Peyer's patch (tissue), 4 donors: ENCODE measurements at places on chromosomes 11 and 22. TPM values are rescaled to one million over a fixed set of nuclear protein-coding genes. Genes with fewer than 3 reads are reported as not detected.

The SEPTIN5 gene
- total RNA-seq = 2.8 TPM

DNA sequence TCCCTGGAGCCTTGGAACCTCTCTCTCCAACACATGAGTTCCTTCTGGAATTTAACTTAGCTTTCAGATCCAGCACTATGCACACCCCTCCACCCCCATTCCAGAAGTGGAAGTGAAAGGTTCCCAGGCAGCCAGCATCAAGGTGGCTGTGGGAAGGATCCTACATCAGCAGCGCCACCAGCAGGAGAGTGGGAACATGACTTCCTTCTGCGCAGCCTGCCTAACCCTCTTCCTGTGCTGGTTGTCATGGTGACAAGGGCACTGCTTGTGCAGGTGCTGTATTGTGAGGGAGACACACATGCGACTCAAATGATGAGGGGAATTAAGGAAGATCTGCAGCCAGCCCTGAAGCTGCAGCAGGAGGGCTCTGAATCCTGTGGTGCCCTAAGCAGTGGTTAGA, 904.5 kb upstream of the API5 start:
- DNase-seq = no peak

The C22orf42 gene
- not detected for total RNA-seq

- DNase-seq = no peak
These were observed 620.1 kb upstream of the KIRREL3 start for GRCh38 chr11:127620671-127621070.

The PLEKHB1 gene
- total RNA-seq = 10.3 TPM

The BATF2 gene
- total RNA-seq = 5.0 TPM

DNA sequence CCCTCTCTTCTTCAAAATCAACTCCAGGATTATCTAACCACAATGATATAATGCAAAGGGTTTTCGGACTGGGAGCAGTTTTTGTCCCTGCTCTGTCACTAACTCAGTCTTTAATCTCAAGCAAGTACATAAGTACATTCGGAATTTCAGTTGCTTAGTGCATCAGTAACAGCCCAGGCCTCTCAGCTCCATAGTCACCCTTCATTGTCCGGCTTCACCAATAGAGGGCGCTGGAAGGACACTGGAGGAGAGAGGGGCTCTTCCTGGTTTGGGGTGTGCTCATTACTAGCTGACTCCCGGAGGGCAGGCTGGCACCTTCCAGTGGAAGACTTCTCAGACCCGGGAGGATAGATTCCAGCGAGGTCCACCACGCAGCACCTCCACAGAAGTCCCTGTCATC, 90.4 kb upstream of the PDGFD start:
- DNase-seq = no peak

GRCh38 chr22:19686946-19687345, 27.4 kb upstream of the SEPTIN5 start:
- DNase-seq = no peak

The FCHSD2 gene
- 10.2 TPM for total RNA-seq

The ABTB2 gene
- total RNA-seq = 5.0 TPM

DNA sequence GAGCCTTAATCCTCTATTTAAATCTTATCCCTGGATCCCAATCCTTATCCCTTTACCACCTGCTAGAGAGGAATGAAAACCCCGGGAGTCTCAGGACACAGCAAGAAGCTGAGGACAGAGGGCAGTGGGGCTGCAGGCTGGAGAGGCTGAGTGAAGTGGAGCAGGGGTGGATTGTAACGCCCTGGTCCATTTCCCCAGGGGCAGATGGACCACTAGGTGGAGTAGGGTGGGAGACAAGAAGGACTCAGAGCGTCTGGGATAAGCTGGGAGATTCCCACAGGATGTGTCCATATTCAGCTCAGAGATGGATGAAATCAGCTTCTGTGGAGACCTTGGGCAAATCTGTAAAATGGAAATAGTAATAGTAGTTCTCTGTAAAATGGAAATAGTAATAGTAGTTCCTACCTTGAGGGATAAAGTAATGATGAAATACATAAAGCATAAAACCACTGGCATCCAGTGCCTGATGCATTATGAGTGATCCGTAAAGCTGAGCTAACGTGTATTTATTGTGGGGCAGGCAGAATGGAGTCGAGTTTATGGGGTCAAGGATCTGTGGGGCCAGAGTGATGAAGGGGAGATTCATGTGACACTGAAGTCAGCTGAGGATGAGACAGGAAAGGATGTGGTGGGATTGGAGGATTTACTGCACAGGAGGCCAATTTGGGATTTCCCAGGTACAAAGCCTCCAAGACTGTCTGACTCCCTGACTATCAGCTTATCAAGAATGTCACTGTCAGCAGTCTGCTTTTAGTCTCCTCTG, 1.9 kb upstream of the ROBO4 start:
- DNase-seq = no peak

DNA sequence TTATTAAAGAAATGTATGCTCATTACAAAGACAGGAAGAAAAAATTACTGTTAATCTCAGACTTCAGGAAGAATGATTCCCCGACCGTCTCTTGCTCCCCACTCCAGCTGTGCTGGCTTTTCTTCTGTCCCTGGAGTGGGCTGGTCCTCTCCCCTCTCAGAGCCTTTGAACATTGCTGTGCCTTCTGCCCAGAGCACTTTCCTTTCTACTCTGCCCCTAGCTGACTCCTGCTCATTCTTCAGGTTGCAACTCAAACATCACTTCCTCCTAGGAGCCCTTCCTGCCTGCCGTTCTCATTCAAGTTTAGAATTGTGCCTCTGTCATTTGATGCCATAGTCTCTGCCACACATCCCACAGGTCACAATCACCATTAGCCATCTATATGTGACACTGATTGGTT, 329.5 kb downstream of the MIAT start:
- DNase-seq = no peak

GRCh38 chr11:3119141-3119821, 45.8 kb downstream of the OSBPL5 start:
- DNase-seq = peak; percentile 19

DNA sequence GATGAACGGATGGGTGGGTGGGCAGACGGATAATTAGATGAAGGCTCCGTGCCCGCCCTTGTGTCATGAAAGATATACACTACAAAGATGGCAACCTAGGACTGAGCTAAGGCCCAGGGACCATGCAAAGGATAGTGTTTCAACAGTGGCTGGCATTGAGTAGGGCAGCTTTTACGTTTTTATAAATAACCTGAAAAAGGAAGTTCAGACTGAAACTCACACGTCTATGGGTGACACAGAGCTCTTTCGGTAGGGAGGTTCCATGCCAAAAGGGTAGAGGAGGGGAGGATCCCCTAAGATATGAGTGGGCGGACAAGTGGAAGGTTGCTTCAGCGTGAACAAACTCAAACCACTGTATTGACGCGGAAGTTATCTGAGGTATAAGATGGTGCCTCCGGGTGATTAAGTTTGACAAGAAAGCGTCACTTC, 90.5 kb downstream of the UBASH3B start:
- DNase-seq = peak; percentile 67

- DNase-seq = peak; percentile 21
These were observed 1043.0 kb downstream of the TBC1D22A start for GRCh38 chr22:47805394-47805935.
